ENCODE measurements at places on chromosomes 12 and 14.

DNA sequence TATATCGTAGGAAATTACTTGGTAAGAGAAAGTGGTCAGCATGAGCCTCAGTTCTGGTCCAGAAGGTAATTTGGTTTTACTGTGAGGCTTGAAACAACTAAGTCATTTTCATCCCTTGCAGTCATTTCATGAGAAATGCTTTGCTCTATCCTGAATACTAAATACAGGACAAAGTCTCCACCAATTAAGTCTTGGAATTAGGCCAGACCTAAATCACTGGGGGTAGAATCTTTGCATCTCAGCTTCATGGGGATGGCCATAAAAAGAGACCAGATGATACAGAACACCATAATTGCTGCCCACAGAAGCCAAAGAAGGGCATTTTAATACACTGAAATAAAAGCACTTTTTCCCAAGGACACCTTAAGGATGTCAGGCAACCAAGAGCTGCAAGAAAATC lies 277.9 kb upstream of the DCN start:
- DNase-seq: no peak

GRCh38 chr14:75010472-75011093 lies 7.9 kb downstream of the EIF2B2 start:
- no peak for DNase-seq

DNA sequence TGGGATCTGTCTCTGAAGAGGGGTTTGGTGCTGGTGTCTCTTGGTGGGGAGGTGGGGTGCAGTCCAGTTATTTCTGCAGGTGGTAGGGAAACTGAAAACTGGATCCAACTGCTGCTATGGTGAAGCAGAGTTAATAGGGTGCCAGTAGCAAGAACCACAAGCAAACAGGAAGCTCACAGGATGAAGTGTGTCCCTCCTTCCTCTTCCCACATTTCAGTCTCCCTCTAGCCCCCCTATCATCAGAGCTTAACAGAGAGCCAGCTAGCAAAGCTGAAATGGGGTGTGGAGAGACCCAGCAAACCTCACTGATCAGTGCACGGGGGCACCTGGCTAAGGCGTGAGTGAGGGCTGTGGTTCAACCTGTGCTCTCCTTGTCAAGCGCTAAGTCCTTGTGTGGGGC lies 69.1 kb upstream of the C12orf71 start:
- DNase-seq: no peak

DNA sequence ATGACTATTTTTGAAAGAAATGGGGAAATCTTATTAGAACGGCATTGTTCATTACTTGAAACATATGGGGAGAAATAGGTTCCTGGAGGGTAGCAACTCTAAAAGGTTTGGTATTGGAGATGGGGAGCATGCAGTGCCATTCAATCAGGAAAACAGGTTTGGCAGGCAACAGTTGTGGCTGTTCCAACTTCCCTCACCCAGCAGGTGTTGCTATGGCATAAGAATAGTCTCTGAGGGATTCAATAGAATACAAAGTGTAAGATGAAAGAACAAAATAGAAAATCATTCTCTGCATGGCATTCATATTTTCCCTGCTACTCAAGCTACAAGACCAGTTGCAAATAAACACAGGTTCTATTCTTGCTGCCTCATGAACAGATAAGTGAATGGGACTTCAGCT lies 393.3 kb upstream of the RPL10L start:
- DNase-seq: no peak

DNA sequence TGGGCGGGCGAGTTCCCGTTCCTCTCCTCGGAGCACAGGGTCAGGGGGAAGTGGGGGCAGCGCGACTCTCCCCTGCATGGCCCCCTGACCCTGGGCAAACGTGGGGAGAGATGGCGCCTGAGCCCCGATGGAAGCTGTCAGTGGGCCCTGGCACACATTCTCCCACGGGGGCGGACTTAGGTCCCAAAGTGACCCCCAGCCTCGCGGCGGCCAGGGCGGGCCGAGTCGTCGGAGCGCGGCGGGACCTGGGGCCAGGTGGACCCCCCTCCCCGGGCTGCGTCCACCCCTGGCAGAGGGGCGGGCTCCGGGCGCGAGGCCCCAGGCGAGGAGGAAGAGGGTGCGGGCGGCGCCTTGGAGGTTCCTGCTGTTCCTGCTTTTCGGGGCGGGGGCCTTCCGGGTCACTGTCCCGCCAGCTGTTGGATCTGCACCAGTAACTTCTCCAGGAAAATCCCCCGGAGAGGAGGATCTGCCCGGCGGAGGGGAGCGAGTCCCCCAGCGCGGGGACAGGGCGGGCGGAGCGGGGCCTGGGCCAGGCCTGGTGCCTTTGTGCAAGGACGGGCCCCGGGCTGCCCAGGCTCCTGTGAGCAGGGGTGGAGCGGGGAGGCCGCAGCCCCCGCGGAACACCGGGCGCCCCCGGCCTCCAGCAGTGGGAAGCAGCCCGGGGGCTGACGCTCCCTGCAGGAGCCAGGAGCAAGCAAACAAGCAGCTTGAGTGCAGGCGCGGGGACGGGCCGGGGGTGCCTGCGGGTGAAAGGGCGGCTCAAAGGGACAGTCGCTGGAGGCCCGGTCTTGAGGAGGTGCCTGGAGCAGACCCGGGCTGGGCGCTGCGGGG lies 15.3 kb downstream of the TNFAIP2 start:
- DNase-seq: no peak
